Upper lobe of right lung (tissue), 1 donor: ENCODE measurements at places on chromosomes 1 and 21. TPM values are rescaled to one million over a fixed set of nuclear protein-coding genes. Genes with fewer than 3 reads are reported as not detected.

NBPF9 gene
- total RNA-seq, result 26.9 TPM

EPB41 gene
- total RNA-seq, result 67.0 TPM

CDC20 gene
- total RNA-seq, result 1.8 TPM

APCS gene
- total RNA-seq, result not detected

TRABD2B gene
- 1.2 TPM for total RNA-seq

SPATC1L gene
- 4.7 TPM for total RNA-seq

GRCh38 chr1:100474834-100475233, 63.1 kb upstream of the GPR88 start:
- no peak for DNase-seq
- no peaks in the 10 kb centered on the region for H3K4me1 ChIP-seq
- H3K36me3 ChIP-seq, result no peaks in the 10 kb centered on the region
- H3K27me3 ChIP-seq, result no peaks in the 10 kb centered on the region
- no peak overlapping the region for H3K4me3 ChIP-seq

DNA sequence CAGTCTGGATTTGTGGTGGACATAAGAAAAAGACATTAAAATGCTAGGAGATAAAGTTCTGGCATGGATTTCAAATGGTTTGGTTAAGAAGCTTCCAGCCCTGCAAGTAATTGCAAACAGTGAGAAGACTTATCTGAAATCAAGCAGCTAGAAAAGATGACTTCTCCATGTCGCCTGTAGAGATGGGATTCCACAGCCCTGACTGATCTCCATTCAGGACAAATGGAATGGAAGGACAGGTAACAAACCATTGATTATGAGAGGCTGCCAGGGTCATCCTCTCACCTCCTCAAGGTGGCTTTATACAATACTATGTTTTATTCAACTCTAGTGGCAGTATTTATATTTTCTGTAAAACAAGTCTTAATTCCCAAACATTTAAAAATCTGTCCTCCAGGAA, 237.9 kb downstream of the HLX start:
- no peaks in the 10 kb centered on the region for H3K36me3 ChIP-seq
- H3K27me3 ChIP-seq, result no peaks in the 10 kb centered on the region
- no peak overlapping the region for H3K4me3 ChIP-seq
- no peak overlapping the region for H3K27ac ChIP-seq
- H3K4me1 ChIP-seq, result no peaks in the 10 kb centered on the region

GRCh38 chr21:17081193-17081592, 431.6 kb upstream of the CXADR start:
- H3K4me3 ChIP-seq, result no peak overlapping the region
- DNase-seq, result no peak
- H3K27ac ChIP-seq, result no peak overlapping the region
- H3K4me1 ChIP-seq, result no peaks in the 10 kb centered on the region
- no peaks in the 10 kb centered on the region for H3K27me3 ChIP-seq

- no peak for DNase-seq
- no peaks in the 10 kb centered on the region for H3K36me3 ChIP-seq
- no peak overlapping the region for H3K27ac ChIP-seq
- no peak overlapping the region for H3K4me3 ChIP-seq
- no peaks in the 10 kb centered on the region for H3K4me1 ChIP-seq
- H3K27me3 ChIP-seq, result no peaks in the 10 kb centered on the region
Observed at GRCh38 chr1:157784801-157785200, 7.9 kb upstream of the FCRL2 start.

GRCh38 chr1:229736376-229736775, 110.3 kb downstream of the URB2 start:
- no peak overlapping the region for H3K27ac ChIP-seq
- DNase-seq, result no peak
- H3K4me3 ChIP-seq, result no peak overlapping the region

DNA sequence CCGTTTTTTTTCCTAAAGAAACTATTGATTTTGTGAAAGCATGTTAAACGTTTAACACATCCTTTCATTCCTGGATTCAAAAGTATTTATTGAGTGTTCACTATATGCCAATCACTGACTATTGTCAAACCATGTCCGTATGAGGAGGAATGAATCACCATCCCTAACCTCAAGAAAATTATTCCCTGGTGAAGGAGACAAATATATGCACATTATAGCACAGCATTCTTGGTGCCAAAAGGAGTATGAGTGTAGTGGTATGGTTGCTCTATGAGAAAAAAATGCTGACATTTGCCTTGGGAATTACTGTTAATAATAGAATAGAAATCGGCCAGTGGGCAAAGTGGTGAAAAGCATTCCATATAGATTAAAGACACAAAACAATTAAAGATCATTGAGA, 1390.1 kb downstream of the MRPL39 start:
- no peak overlapping the region for H3K27ac ChIP-seq
- H3K4me3 ChIP-seq, result no peak overlapping the region
- H3K27me3 ChIP-seq, result no peaks in the 10 kb centered on the region
- no peaks in the 10 kb centered on the region for H3K36me3 ChIP-seq
- H3K4me1 ChIP-seq, result no peaks in the 10 kb centered on the region

GRCh38 chr1:182384387-182384960, 7.1 kb downstream of the GLUL start:
- peaks cover 32% of the 10 kb centered on the region for H3K4me1 ChIP-seq
- H3K27me3 ChIP-seq, result no peaks in the 10 kb centered on the region
- no peak overlapping the region for H3K4me3 ChIP-seq
- DNase-seq, result no peak
- H3K36me3 ChIP-seq, result peaks cover 79% of the 10 kb centered on the region
- H3K27ac ChIP-seq, result no peak overlapping the region

DNA sequence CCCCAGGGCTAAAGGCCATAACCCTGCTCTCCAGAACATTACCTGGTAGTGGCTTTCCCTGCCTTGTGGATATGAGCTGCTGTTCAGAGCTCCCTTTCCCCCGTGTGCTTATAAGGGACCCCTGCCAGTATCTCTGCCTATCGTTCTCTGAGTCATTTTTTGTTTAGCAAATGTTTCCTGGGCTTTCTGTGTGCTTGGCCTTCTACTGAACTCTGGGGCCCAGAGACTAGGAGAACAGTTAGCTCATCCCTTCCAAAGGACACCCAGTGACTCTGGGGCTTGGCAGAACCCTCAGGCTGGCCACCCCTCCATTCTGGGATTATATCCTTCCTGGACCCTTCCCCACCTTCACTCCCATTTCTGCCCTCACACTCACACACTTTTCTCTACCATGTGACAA, 80.8 kb upstream of the POU3F1 start:
- no peak for DNase-seq
- no peaks in the 10 kb centered on the region for H3K36me3 ChIP-seq
- H3K27ac ChIP-seq, result no peak overlapping the region
- peaks cover 9% of the 10 kb centered on the region for H3K27me3 ChIP-seq
- no peak overlapping the region for H3K4me3 ChIP-seq

- H3K27ac ChIP-seq, result no peak overlapping the region
- peak; percentile 28 for DNase-seq
- peaks cover 4% of the 10 kb centered on the region for H3K4me1 ChIP-seq
- H3K4me3 ChIP-seq, result no peak overlapping the region
Observed at GRCh38 chr21:45391743-45392572, 13.0 kb upstream of the COL18A1 start.

DNA sequence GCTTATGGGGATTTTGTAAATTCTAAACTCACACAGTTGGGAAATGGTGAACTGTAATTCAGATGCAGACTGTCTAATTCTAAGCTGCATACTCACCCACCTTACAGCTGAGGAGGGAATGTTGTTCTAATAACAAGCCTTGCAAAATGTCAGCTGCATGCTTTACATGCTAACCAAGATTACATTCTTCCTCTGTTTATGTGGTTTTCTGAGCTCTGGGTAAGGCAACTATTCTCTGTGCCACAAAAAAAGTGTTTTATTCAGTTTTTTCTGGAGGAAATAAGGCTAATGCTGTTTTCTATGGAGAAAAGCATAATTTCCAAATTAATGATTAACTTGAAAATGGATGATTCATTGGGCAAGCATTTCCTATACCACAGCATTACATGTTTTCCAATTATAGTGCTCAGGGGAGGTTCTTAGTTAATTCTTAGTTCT, 64.9 kb downstream of the RGS13 start:
- H3K27ac ChIP-seq, result no peak overlapping the region
- no peaks in the 10 kb centered on the region for H3K36me3 ChIP-seq
- DNase-seq, result no peak
- peaks cover 7% of the 10 kb centered on the region for H3K4me1 ChIP-seq

DNA sequence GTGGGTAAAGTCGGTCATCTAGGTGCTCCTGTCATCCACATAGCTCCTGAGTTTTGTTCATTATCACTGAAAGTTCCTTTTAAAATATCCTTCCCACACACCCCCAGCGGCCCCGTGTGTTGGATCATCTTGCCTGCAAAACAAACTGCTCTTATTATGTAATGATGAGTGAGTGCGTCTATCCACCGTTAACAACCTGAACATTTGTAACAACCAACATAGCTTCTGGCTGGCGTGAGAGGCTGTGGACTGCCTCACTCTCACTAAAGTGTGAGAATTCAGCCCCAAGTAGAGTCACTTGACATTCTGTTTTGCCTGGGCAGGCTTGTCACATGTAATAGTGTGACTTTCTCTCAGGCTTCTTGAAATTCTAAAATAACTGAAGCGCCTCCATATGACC, 14.5 kb upstream of the KCNA2 start:
- no peak for DNase-seq
- peaks cover 11% of the 10 kb centered on the region for H3K4me1 ChIP-seq
- H3K4me3 ChIP-seq, result no peak overlapping the region
- no peak overlapping the region for H3K27ac ChIP-seq
- no peaks in the 10 kb centered on the region for H3K36me3 ChIP-seq

DNA sequence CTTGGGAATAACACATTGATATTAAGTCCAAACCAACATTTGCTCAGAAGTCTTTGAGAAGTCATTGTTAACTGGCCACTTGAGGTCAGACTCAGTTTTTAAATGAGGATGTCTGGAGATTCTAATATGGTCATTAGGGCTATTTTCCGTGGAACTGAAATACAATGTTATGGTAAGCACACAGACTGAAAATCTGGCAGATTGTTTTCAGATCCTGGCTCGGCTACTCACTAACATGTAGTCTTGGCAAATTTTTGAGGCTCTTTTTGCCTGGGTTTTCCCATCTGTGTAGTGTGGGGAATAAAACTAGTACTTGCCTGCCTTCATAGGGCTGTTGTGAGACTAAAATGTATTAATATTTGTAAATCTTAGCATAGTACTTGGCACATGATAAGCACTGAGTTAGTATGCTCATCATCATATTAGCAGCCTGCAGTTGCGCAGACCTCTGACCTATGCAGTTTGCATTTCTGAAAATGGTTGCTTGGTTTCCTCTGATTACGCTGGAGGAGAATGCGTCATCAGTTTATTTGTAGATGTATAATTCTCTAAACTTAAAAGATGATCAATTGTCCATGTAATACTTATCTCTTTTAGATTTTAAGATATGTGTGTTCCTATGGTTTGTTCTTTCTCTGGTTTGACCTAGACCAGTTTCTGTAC, 100.8 kb downstream of the C1orf21 start:
- no peak for DNase-seq
- no peak overlapping the region for H3K4me3 ChIP-seq
- no peak overlapping the region for H3K27ac ChIP-seq
- no peaks in the 10 kb centered on the region for H3K36me3 ChIP-seq
- no peaks in the 10 kb centered on the region for H3K27me3 ChIP-seq

- H3K27me3 ChIP-seq, result no peaks in the 10 kb centered on the region
- H3K36me3 ChIP-seq, result no peaks in the 10 kb centered on the region
- H3K27ac ChIP-seq, result no peak overlapping the region
Observed at GRCh38 chr1:172742599-172743500, 83.9 kb downstream of the FASLG start.

DNA sequence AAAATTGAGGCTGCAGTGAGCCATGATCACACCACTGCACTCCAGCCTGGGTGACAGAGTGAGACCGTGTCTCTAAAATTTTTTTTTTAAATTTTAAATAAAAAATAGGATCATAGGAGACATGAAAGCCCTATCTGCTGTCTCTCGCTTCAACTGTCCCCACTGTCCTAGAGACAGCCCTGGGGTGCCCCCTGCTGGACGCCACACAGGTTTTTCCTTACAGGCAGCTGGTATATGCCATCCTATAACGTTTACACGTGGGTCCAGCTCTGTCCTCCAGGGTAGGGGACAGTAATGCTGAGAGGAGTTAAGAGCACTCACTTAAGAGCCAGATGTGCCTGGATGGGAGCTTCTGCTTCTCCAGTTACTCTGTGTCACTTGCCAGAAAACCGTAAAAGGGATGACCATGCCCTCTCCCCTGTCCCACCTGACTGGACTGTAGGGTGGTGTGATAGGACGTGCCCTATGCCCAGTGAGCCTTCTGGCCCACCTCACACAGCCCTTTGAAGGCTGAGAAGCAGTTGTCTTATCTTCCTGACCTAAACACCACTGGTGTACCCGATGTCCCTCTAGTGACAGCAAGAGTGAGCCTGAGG, 8.5 kb downstream of the FBXO2 start:
- no peak overlapping the region for H3K4me3 ChIP-seq
- no peaks in the 10 kb centered on the region for H3K36me3 ChIP-seq
- H3K27me3 ChIP-seq, result no peaks in the 10 kb centered on the region
- H3K4me1 ChIP-seq, result peaks cover 20% of the 10 kb centered on the region
